ENCODE measurements at places on chromosomes 11 and 22.
A peak's percentile ranks its signal among the peaks of the same experiment; 100 is the strongest.

DNA sequence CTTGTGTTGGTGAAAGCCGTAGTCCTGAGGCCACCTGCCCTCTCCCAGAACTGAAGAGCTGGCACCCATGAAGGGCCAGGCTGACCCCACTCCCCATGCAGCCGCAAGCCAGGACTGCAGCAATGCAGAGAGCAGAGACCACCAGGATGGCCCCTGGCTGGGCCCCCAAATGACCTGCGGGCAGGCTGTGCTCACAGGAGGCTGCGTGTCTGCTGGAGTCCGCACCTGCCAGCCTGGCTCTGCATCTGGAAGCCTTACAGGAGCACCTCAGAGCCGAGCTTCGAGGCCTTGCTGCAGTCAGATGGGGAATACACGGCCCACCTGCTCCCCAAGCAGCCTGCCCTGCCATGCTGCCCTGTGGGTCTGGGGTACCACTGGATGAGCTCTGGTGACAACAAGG, 1336.8 kb downstream of the TBC1D22A start:
- no peak for DNase-seq

DNA sequence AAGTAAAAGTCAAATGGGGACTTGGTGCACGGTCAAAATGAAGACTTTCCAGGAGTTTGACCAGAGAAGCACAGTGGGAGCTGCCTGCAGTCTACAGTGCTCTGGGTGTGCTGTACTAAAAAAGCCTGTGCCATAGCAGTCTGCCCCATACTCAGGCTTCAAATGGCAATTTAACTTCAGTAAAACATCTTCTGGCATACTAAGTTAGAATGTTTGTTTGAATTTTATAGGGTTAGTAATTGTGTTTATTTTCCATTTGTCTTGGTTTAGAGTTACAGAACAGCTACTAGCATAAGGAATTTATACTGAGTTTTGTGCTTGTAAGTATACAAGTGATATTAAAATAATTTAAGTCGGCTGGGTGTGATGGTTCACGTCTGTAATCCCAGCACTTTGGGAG, 29.3 kb upstream of the LIPT2 start:
- DNase-seq: no peak

DNA sequence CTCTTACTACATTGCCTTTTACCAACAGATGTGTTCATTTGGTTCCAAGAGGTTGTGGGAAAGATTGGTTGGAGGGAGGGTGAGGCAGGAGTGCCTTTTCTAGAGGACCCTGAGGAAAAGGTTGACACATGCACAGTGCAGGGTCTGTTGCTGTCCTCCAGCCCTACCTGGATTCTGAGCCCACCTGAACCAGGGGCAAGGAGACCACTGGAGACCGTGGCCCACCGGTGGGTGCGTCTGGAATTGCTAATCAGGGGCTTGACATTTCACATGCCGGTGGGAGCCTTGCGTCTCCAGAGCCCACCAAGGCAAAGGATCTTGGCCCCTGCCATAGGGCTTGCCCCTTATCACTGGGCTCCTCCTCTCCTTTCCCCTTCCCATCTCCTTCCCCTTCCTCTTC, 80.4 kb upstream of the ZBED5 start:
- DNase-seq: no peak

DNA sequence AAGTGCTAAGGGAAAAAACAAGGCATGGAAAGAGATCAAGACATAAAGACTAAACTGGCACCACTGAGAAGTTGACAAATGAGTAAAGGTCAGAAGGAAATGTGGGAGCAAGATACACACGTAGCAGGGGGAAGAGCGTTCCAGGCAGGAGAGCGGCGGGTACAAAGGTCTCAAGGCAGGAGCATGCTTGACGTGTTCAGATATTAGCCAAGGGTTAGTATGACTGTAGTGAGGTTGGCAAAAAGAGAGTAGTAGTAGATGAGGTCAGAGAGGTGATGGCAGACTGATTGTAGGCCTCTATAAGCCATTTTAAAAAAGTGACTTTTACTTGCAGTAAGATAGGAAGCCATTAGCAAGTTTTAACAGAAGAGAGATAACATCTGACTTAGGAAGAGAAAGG, 9.9 kb downstream of the SYT9 start:
- no peak for DNase-seq

DNA sequence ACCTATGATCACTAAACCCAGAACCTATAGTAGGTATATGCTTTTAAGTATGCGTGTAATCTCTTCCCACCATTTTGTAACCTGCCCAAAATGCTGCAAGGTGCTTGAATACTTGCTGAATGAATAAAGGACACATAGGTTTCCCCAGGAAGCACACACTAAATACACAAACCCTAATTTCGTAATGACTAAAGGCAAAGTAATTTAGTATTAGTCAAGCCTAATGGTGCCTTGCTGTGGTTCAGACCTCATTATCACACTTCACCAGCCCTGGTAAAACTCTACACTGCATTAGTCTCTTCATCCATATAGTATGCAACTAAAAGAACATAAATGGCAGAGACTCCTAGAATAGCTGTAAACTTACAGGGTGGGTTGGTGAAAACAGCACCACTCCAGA, 289.0 kb upstream of the PITPNB start:
- no peak for DNase-seq

DNA sequence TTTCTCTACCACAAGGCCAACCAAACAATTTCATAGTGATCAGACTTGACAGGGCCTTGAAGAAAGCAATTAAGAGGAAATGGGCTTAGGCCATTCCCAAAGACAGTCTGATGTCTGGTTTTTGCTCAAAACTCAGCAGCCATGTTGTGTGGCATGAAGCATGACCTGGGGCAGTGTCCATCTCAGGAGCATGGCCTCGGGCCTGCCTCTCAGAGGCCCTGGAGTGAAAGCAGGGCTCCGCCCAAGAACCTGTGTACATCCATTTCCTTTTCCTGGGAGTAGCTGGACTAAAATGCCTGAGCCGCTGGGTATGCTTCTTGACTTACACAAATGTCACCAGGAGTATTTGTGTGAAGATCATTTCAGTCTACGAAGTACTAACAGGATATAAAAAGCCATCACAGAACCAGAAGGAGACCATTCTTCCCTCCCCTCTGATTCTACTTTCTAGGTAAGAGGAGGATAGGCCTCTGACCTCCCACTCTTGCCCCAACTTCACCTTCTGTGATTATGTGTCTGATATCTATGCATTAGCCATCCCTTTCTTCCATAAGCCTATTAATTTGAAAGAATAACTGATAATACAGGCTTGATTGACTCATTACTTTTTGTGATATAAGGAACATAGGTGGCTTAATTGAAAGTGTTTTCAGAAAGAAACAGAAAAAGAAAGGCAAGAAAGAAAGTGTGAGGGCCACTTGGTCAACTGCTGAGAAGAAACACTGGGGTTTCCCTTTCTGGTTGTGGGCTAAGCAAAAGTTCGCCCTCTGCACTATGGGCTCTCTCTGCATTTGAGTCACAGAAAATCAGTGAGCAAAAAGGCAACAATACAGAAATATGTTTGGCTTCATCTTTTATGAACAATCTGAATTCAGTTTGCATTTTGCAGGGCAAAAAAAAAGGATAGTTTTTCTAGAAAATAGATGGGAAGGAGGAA, 188.6 kb upstream of the MTMR2 start:
- DNase-seq: peak; percentile 27

DNA sequence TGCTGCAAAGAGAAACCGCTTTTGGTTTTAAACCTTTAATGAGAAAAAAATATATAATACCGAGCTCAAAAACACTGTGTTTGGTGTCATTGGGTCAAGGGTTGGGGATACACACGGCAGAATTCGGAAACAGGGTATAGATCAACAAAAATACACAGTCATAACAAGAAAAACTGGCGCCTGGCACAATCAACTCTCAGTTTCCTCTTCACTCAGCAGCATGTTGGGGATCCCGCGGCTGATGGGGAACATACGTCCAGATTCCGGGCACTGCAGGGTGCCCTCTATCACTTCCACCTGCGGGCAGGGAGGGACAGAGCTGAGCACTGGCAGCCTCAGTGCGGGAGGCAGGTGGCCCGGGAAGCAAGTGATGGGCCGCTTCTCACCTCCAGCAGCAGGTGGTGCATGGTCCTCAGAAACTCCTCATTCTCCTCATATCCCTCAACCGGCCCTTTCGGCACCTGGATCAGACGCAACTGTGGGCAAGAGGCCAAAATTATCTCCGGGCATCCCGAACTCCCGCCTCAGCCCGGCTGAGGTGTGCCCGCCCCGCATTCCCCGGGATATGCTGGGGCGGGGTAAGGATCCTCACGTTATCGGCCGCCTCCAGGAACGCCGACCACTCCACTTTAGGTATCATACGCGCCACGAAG, 561 bp downstream of the TRMT112 start:
- DNase-seq: no peak

DNA sequence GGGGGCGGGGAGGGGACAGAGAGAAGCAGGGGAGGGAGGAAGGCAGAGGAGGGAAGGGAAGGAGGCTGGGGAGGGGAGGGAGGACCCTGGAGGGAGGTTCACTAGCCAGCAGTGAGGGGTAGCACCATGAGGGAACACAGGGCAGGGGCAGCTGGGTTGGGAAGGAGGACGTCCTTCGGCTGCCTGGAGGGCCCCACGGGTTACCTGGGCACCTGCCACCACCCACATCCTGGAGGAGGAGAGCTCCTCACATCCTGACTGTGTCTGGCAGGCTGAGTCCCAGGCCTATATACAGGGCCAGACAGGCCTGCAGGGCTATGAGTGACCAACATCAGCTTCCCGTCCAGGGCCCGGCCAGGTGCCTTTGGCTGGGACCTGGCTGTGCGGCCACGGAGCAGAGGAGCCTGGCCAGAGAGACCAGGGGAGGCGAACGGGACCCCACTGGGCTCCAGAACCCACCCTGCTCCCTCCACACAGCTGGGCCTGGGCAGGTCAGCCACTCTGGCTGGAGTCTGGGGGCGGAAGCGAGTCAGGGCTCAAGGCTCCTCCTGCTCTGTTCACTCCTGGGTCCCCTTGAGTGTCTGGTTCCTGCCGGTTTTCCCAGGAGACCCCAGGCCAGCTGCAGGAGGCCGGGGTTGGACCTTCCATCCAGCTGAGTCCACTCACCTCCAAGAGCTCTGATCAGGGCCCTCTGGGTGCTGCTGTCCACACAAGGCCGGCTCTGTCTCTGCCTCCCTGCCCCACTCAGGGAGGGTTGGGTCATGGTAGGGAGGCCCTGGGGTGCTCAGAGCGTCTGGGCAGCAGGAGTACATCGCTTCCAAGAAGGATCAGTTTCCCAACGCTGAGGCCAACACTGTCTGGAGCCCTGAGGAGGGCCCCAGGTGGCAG, 677.7 kb downstream of the BRD1 start:
- DNase-seq: no peak

GRCh38 chr11:55474321-55474720, 79.9 kb upstream of the OR4C15 start:
- no peak for DNase-seq

- DNase-seq: no peak
Measured at GRCh38 chr22:18909556-18909955, 3.4 kb downstream of the DGCR6 start.

GRCh38 chr22:43591380-43591779, 179.6 kb downstream of the MPPED1 start:
- no peak for DNase-seq

GRCh38 chr11:97815667-97816066, 1205.1 kb upstream of the CNTN5 start:
- DNase-seq: no peak

DNA sequence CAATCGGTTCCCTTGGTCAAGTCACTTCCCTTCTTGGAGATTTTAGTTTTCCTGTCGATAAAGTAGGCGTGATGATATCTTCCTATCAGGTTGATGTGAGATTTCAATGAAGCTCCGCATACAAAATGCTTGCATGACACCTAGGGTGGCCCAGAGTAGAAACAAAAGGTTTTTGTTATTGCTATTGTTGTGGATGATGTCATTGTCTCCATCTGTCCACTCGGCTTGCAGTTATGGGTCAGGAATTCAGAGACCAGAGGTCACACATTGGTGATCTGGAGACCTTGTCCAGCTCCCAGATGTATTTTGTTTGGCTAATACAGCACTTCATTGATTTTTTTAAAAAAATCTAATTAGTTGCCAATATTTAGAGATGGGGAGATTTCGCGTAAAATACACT, 382.1 kb downstream of the MN1 start:
- DNase-seq: no peak

- DNase-seq: no peak
Measured at GRCh38 chr11:109770323-109770722, 322.9 kb upstream of the ZC3H12C start.

GRCh38 chr22:38471237-38471636, 3.3 kb downstream of the KDELR3 start:
- DNase-seq: no peak

- no peak for DNase-seq
Measured at GRCh38 chr11:2261436-2262230, 8.8 kb downstream of the ASCL2 start.

DNA sequence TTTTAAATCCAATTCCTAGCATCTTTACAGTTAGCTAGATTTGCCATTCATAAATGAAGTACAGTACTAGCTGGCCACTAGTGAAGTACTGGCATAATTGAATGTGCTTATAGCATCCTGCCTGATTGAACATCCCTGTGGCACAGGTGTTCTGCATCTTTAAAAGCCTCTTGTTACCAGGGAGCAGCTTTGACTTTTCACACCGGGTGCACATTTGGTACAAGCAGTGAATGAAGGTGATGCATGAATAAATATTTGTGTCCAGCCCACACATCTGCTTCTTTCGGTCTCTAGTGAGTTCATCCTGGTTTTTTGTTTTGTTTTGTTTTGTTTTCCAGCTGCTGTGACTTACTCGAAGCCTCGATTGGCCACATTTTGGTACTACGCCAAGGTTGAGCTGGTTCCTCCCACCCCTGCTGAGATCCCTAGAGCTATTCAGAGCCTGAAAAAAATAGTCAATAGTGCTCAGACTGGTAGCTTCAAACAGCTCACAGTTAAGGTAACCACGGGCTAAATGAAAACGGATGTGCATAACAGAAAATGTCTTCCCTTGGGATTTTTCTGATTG, 5.3 kb downstream of the ATP5MG start:
- no peak for DNase-seq

DNA sequence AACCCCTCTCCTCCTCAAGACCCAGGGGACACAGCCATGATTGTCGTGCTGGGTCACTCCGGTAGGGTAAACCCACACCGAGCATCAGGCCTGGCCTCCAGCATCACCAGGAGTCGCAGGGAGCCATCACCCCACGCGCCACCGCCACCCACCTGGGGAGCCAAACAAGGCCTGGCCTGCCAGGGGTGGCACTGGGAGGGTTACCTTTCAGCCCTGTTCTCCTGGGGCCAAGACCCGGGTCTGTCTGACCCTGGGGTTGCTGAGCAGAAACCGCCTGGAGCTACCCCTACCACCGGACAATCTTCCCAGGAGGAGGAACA, 39.3 kb upstream of the NNMT start:
- no peak for DNase-seq

- DNase-seq: no peak
Measured at GRCh38 chr11:130603335-130603906, 155.0 kb downstream of the ADAMTS15 start.

DNA sequence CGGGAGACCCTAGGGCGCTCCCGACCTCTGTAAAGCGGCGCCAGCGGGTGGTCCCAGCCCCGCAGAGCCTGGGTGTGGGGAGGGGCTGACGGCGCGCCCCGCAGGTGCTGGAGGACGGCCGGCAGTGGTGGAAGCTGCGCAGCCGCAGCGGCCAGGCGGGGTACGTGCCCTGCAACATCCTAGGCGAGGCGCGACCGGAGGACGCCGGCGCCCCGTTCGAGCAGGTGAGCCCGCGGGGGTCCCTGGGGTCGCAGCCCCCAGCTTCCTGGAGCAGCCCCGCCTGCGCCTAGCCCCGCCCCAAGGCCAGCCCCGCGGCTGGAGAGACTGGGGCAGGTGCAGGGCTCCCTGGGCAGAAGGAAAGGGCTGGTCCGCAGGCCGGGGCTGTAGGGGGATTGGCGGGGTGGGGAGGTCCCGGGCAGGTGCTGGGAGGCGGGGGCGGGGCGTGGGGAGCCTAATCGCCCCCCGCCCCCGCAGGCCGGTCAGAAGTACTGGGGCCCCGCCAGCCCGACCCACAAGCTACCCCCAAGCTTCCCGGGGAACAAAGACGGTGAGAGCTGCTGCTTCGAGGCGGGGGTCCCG, 19.7 kb downstream of the EPS8L2 start:
- no peak for DNase-seq

Data from GM19239 (cell line).